ENCODE measurements at places on chromosomes 11 and 22.
A peak's percentile ranks its signal among the peaks of the same experiment; 100 is the strongest.

DNA sequence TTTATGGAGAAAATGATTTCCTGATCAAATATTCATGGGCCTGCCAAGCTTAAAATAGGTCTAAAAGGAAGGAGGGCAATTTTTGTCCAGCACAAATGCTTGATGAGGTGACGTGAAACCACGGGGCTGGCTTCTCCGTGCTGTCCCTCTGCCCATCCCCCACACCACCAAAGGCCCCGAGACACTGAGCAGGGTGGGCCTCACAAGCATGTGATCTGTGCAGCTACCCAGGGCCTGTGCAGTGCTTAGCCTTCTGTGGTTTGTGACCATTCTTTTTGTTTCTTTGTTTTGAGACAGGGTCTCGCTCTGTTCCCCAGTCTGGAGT is 94.8 kb upstream of the RTL6 start:
- DNase-seq: no peak

DNA sequence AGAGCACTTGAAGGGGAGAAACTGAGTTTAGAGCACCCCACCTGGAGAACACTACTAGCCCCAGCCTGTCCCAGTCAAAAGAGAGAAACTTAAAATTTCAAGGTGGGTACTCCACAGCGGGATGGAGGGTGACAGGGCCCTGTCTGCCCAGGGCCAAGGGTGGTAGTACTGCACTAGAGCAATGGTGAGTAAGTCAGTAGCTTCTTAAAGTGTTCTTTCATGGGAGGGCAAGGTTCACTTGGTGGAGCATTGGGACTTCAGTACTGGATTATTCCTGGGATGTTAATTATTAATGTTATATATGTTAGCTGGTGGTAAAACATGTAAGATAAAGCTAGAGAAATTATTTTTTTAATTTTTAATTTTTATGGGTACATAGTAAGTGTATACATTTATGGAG is 28.5 kb upstream of the AQP11 start:
- DNase-seq: no peak

DNA sequence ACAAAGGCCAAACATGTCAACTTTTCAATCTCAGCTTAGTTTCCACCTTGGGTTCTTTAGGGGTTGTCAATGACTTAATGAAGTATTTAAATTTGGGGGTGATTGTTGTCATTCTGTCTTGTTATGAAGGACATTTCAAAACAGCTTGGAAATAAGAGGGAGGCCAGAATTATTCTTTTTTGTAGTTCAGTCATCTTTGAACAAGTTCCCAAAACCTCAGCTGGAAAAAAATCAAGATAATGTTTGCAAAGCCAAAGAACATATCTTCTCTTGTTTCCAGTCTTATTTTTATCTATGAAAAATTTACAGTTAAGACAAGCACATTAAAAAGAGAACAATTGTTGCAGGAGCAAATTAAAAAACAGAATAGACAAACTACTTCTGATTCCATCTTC is 612.8 kb downstream of the INSC start:
- no peak for DNase-seq

GRCh38 chr11:12893787-12894672 is 115.1 kb upstream of the RASSF10 start:
- no peak for DNase-seq

DNA sequence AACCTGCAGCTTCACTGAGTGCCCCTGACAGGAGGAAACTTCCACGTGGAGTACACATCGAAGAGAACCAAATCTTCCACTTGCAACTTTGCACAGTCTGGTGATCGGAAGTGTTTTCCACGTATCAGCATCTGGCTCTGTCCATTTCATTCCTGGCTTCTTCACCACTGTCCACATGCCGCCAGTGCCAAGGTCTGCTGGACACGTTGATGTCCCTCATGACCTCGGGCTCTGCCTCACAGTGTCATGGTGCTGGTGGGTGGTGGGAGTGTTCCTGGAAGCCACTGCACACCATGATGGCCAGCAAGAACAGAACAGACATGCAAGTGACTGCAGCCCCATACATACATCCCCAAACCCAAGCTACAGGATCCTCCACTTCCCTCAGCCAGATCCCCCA is 48.4 kb downstream of the WNT11 start:
- no peak for DNase-seq

- no peak for DNase-seq
These were observed 117.3 kb downstream of the ETS1 start for GRCh38 chr11:128470081-128470480.

- no peak for DNase-seq
These were observed 5.4 kb upstream of the RPS19BP1 start for GRCh38 chr22:39537975-39538374.

DNA sequence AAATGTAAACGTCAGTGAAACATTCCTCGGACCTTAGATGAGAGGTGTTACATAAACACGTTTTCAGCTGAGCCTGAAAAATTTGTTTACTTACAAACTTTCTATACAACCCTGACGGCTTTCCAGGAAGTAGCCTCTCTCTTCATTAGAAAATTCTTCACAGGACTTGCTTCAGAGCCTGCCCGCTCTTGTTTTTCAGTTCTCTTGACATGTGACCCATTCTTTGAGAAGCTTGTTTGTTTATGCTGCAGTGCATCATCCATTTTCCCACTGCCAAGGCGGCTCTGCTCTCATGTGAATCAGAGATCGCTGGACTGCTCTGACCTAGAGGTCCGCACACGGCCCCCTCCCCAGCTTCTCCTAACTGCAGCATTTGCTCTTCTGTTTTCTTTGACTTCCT is 47.9 kb upstream of the ARHGAP42 start:
- no peak for DNase-seq

DNA sequence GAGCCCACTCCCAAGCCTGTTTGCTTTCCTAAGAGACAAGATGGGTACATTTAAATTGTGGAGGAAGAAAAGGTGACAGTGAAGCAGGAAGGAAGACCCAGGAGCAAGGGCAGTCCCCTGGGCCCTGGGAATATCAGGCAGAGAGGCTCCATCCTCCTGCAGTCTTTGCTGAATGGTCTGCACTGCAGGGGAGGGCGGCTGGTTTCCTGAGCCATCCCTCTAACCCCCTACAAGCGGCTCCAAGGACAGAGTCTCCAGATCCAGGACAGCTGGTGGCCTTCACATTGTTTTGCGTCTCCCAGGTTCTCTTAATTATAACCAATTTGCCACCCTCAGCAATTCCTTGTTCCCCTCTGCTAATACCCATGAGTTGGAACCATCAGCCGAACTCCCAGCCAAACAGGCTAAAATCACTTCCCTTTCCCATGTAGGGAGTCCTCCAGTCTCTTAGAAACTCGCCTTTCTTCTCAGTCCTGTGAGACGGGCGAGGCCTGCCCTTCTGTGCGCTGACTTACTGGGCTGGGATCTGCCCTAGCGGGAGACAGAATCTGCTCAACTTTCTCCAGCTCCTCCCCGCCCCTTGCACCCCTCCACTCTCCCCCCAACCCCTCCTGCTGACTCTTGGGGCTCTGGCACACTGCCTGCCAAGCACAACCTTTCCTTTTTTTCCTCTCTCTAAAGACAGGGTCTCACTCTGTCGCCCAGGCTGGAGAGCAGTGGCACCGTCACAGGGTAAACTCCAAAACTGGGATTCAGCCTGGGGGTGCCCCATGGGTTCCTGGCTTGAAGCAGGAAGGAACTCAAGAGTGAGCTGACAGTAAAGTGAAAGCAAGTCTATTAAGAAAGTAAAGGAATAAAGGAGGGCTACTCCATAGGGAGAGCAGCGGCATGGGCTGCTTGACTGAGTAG is 53.4 kb upstream of the EMID1 start:
- DNase-seq: no peak

DNA sequence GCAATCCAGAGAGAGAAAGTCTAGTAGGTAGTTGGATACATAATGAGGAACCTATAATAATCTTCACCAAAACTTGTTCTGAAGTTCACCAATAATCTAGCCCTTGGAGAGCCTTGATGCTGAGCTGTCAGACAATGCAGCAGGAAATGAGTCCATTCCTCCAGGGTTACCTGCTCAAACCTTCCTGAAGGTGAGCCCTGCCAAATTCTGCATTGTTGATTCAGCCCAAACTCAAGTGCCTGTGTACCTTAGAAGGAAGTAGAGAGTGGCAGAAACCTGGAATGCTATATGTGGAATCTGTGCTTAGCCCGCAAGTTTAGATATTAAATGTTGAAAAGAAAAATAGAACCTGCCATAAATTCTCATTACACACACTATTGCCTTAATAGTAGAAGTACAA is 77.4 kb upstream of the SPON1 start:
- DNase-seq: no peak

DNA sequence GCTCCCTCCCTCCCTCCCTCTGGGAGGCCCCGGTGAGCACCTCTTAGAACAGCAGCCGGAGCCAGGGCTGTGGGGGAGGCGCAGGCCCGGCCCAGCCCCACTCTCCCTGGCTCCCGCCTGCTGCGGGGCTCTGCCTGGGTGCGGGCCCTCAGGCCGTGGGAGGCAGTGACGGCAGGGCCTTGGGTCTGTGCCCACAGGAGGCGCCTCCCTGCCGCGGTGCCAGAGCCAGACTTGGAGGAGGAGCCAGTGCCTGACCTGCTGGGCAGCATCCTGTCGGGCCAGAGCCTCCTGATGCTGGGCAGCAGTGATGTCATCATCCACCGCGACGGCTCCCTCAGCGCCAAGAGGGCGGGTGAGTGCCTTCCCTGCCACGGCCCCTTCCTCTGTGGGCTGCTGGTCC is 9.5 kb downstream of the IRF7 start:
- DNase-seq: peak; percentile 91

- DNase-seq: peak; percentile 77
These were observed 21.4 kb upstream of the PANX2 start for GRCh38 chr22:50148991-50149721.

- DNase-seq: no peak
These were observed 840.3 kb downstream of the TBC1D22A start for GRCh38 chr22:47602732-47603131.

GRCh38 chr22:25840891-25841290 is 98.9 kb downstream of the MYO18B start:
- no peak for DNase-seq

DNA sequence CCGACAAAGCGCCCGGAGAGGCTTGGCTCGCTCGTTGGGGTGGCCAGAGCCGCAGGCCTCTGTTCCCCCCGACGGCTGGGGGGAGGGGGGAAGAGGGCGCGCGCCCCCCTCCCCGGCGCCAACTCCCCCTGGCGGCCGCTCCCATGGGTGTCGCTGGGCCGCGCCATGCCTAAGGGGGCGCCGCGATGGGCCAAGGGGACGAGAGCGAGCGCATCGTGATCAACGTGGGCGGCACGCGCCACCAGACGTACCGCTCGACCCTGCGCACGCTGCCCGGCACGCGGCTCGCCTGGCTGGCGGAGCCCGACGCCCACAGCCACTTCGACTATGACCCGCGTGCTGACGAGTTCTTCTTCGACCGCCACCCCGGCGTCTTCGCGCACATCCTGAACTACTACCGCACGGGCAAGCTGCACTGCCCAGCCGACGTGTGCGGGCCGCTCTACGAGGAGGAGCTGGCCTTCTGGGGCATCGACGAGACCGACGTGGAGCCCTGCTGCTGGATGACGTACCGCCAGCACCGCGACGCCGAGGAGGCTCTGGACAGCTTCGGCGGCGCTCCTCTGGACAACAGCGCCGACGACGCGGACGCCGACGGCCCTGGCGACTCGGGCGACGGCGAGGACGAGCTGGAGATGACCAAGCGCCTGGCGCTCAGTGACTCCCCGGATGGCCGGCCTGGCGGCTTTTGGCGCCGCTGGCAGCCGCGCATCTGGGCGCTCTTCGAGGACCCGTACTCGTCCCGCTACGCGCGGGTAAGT is 1.4 kb downstream of the KCNC1 start:
- DNase-seq: no peak

- DNase-seq: no peak
These were observed 96.3 kb upstream of the CSNK2A3 start for GRCh38 chr11:11449327-11449726.

DNA sequence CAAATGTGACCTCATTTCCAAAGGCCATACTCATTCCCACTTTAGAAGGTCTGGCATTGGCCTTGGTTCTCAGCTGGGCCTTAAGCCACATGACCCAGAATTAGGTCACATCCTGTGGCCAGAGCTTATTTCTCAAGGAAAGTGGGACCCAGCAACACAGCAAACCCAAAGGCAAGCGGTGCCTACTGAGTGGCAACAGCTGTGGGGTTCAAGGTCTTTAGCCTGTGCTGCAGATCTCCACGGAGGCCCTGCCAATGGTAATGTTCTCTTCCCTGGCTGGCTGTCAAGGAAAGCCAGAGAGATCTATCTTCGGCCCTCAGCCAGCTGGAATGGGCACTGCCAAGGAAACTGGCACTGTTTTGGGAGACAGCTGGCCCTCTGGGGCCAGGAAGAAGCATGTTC is 41.5 kb upstream of the TP53I11 start:
- no peak for DNase-seq

- no peak for DNase-seq
These were observed 55.7 kb downstream of the MYO18B start for GRCh38 chr22:25797498-25798290.

DNA sequence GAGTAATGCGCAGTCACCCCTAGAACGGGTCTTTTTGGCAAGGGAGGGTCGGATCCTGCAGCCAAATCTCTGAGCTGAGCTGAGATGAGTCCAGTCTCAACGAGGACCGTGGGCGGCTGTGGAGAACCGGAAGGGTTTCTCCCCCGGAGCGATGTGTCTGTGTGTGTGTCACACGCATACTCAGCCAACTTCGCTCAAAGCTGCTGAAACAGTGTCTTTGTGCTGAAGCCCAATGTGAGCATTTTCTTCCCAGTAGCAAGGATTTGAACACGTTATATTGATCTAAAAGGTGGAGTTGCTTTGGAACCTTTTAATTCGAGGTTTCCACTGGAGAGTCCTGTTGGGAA is 1.4 kb upstream of the CELSR1 start:
- DNase-seq: no peak

DNA sequence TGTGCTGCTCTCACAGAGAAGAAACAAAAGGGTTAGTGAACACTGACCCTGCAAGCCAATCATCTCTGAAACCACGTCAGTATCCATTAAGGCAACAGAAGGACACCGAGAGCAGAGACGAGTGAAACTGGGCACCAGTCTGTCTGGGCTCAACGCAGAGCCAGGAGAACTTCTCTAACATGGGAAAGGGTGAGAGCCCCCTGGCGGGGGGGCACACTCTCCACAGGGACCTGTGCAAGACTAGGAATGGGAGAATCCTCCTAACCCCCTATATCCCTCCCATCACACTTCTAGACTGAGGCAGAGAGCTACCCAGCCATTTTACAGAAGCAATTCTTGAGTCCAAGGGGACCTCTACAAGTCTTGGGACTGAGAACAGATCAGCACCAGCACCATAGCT is 285.8 kb downstream of the SOX6 start:
- no peak for DNase-seq

- no peak for DNase-seq
These were observed 14.1 kb downstream of the JAM3 start for GRCh38 chr11:134082990-134083389.

- no peak for DNase-seq
These were observed 19.0 kb downstream of the TMEM258 start for GRCh38 chr11:61773356-61773755.
